ENCODE measurements at places on chromosomes 3 and 15.

DNA sequence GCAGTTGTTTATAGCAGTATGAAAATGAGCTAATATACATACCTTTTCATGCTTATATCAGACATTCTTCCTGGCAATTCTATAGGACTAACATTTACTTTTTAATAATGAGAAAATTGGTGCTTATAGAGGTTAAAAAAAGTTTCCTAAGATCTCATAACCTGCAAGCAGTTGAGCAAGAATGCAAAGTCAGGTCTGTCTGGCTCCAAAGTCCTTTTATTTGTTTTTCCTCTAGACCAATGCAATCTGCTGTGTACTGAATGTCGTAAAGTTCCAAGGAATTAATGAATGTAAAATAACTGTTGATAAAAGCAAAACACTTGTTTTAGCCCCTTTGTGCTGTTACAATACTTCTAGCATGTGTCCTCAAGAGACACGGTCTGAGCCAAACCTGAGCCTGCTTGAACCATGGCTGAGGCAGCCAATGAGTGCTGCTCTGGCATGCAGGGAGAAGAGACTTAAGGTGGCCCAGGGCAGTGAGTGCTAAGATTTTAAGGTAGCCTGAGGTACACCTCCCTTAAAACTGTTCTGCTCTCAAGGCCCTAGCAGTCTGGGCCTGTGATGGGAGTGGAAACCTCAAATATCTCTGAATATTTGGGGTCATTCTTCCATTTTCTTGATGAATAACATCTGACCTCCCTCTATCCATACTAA, 555.1 kb upstream of the NAALADL2 start:
- no peak for DNase-seq

DNA sequence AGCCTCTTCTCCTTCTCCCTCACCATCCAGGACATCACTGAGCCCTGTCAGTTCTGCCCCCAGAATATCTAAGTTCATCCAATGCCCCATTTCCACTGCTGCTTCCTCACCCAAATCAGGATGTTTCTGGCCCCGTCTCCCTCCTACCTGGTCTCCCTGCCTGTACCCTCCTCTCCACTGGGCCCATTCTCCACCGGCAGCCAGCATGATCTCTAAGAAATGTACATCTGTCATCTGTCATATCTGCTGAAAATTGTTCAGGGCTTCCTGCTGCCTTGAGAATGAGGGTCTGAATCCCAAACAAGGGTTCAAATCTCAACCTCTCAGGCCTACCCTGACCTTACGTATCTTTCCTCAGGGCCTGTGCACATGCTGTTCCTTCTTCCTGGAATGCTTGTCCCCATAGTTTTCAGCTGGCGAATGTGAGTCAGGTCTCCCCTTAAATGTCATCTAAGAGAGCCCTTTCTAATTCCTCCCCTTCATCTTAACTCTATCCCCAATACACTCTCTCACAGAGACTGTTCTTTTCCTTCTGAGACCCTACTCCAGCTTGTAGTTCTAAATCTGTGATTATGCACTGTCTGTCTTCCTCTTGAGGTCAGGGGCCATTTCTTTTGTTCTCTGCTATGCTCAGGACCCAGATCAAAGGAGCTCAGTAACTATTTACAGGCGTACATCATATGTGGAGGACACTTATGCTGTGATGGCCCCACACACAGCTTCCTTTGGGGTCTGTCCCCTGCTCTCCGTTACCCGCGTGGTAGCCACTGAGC, 40.8 kb downstream of the SMAD3 start:
- DNase-seq, result no peak

- DNase-seq, result no peak
Observed at GRCh38 chr15:90294601-90295269, 29.3 kb downstream of the NGRN start.

GRCh38 chr15:93063262-93063671, 25.7 kb downstream of the RGMA start:
- no peak for DNase-seq

DNA sequence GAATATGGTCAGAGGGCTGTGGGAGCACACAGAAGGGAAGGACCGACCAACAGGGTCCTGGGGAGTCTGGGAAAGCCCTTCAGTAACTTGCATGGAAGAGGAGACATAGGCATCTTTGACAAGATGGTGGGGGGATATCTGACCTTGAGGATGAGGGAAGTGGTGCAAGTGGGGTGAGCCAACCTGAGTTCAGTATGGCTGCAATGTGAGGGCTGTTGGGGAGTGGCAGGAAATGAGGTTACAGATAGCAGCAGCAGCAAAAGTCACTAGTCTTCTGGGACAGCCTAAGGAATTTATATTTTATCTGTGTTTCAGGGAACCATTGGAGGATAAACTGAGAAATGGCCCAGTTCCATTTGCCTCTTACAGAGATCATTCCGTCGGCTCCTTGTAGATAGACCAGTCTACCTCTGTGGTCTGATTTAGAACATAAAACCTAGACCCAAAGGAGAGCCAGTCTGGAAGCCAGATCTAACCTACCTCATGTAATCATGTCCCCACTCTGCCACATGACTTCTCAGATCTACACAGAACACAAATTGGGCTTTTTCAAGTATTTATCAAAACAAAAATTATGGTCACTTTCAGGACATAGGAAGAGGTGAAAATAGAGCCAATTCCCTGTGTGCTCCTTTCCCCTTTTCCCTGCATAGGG, 75.6 kb downstream of the ST6GAL1 start:
- no peak for DNase-seq

- no peak for DNase-seq
Observed at GRCh38 chr3:119035014-119035346, 334 bp upstream of the IGSF11 start.

GRCh38 chr3:99176169-99176964, 274.9 kb upstream of the DCBLD2 start:
- no peak for DNase-seq

GRCh38 chr3:147246906-147247305, 159.4 kb downstream of the ZIC4 start:
- DNase-seq, result no peak

GRCh38 chr15:42499858-42500609, 4.6 kb downstream of the SNAP23 start:
- no peak for DNase-seq

GRCh38 chr3:126468028-126468891, 7.4 kb downstream of the ZXDC start:
- peak; percentile 23 for DNase-seq

DNA sequence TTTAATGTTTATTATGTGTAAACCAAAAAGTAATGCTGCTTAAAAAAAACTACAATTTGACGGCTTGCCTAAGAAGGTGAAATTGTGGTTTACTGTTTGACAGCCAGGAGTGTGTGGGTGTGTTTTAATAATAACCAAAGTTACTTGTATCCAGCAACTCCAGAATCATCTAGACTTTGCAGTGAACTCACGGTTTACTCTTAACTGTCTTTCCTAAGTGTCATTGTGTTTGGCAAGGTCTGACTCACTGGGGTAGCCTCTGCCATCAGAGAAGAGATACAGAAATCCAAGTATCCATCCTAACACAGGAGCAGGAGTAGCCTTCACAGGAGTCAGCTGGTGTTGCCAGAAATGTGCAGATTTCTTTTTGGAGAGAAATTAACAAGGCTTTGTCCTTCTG, 151.1 kb downstream of the CTNNB1 start:
- DNase-seq, result no peak

GRCh38 chr15:30063835-30064546, 18.8 kb upstream of the GOLGA8J start:
- DNase-seq, result no peak

- no peak for DNase-seq
Observed at GRCh38 chr3:158347966-158348365, 223.0 kb upstream of the MLF1 start.

DNA sequence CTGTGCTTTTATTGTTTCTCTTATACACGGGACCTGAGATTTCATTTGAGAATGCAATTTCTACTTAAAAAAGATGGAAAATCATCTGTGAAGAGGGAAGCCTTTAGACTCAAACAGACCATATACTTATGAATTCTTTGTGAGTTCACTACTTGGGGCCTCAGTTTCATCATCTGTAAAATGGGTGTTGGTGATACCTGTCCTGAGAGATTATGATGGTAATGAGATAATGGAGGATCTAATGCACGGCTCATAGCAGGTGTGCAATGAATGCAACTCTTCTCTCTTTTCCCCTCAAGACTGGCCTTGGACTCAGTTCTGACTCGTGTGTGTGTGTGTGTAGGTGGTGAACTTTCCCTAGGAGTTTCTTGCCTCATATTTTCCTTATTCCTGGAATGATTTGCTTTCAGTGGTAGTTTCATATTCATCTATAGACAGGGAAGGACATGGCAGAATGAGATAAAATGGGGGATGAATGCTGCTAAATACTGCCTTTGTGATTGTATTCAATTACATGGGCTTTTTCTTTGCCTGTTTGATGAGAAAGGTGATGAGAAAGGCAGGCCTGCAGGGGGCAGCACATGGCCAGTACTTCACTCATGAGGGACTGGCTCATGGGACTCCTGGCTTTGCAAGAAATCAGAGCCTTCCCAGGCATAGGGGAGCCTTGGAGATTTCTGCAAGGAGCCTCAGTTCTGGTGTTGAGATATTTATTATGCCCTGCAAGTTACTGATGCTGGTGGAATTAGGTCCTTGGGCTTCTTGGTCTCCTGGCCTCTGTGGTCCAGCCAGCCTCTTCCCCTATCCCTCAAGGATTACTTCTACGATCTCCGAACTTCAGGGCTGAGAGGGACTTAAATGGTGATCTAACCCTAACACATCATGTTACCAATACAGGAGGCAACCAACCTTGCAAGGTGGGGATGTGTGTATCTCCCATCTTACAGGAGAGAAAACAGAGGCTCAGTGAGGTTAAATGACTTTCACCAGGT, 70.7 kb downstream of the RPLP1 start:
- peak; percentile 79 for DNase-seq

DNA sequence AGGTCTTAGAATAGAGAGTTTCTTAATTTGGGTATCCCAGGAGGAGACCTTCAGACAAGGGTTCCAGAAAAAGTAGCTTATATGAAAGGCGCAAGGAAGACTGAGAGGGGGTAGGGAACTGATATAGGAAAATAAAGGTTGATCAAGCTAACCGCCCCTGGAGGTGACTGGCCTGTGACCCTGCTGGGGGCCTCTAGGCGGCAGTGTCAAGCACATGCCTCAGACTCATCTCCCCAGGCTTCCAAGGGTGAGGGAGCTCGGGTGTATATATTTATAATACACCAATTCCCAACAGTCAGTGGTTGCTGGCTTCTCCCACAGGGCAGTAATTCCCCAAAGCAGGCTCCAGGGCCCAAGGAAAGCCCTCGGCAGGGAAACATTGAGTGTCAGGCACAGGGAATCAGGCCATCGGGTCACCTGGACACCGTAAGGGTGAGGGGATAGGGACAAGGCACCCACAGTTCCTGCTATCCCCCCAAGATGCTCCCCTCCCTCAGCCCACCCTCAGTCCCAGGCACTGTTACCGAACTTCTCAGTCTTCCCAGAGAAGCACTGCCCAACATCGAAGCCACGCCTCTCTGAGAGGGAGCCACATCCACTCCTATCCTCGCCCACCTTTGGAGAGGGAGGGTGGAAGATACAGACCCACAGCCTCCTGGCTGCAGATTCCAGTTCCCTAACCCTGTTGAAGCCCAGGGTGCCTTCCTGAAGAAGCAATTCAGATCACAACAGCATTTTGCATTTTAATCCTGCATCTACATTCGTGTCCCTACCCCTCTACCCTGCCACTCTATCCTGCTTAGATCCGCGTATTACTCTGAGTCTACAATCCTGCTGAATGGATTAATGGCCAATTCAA, 19.5 kb upstream of the CAV3 start:
- DNase-seq, result no peak

- DNase-seq, result no peak
Observed at GRCh38 chr3:53994986-53995603, 103.4 kb upstream of the SELENOK start.

GRCh38 chr3:177174607-177175170, 22.6 kb downstream of the TBL1XR1 start:
- DNase-seq, result no peak

GRCh38 chr15:62823561-62823960, 219.0 kb upstream of the TPM1 start:
- DNase-seq, result no peak

DNA sequence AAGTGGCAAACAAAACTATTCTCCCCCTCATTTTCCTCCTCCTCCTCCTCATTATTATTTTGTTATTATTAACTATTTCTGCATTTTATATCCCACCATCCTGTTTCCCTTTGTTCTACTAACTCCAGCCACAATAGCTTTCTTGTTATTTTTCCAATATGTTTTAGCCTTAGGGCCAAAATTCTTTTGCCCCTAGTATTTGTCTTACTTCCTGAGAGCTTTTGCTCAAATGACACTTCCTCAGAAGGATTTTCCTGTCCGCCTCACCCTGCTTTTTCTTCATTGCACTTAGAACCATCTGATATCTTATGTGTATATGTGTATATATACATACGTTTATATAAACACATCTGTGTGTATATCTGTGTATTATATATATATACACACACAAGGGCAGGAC, 32.7 kb upstream of the NUDT16 start:
- DNase-seq, result no peak

- no peak for DNase-seq
Observed at GRCh38 chr3:46116996-46117395, 89.7 kb upstream of the XCR1 start.

- no peak for DNase-seq
Observed at GRCh38 chr3:75906555-75907112, 121.3 kb upstream of the ZNF717 start.

DNA sequence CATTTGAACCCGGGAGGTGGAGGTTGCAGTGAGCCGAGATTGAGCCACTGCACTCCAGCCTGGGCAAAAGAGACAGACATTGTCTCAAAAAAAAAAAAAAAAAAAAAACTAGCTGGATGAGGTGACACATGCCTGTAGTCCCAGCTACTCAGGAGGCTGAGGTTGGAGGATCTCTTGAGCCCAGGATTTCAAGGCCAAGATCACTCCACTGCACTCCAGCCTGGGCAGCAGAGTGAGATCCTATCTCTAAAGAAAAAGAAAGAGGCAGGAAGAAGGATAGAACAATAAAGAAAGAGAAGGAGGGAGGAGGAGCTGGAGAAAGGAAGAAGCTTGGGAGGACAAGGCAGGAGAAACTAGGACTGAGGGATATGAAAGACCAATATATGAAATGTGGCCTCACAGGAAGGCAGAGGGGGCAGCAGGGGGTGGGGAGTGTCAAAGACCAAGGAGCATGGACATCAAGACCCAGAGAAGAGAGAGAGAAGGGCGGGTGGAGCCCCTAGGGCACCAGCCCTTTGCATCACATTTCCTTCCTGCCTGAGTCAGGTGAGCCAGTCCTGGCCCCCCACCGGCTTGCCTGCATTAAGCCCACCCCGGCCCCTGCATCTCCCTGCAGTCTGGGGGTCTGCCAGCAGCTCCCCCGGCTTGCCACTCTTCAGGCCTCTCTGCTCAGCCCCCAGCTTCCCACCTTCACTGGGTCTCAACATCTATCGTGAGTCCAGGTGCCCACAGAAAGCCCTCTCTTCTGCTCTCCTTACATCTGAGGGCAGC, 11.5 kb downstream of the IGDCC3 start:
- no peak for DNase-seq

All from activated T-cell treated with anti-CD3 and anti-CD28 coated beads, Interleukin-2, amount 50 U/mL, for 24 hours (primary cell).